ENCODE measurements at places on chromosomes 2 and 18.

GRCh38 chr2:60463249-60463648 lies 90.2 kb downstream of the BCL11A start:
- DNase-seq, result no peak

DNA sequence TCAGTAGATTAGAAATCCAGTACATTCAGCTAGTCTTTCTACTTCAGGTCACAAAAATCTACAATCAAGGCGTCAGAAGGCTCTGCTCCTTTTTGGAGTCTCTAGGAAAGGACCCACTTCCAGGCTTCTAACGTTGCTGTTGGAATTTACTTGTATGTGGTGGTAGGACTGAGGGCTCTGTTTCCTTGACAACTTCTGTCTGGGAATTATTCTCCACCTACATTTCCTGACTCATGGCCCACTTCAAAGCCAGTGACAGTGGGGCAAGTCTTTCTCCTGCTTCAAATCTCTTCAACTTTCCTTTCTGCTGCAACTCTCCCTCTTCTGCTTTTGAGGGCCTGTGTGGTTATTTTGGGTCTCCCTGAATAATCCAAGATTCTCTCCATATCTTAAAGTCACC lies 10.4 kb upstream of the TMX3 start:
- DNase-seq, result no peak

DNA sequence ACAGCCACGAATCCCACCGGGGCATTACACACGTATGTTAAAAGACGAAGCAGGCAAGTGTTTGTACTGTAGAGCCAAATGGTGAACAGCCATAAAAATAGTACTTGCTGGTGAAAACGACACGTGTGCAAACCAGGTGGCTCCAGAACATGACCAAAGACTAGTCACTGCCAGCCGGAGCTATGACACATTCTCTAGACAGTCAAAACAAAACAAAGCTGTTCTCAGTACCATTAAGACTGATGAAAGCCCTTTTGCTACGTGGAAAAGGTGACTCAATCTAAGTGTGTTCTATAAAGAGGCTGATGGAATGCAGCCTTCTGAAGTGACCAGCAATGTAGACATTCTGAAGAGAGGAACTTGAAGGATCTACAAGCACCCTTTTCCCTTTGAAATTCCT lies 367.7 kb upstream of the NETO1 start:
- no peak for DNase-seq

- no peak for DNase-seq
Measured at GRCh38 chr2:10378189-10378588, 69.9 kb downstream of the ODC1 start.

- no peak for DNase-seq
Measured at GRCh38 chr2:92326-92725, 46.0 kb upstream of the FAM110C start.

DNA sequence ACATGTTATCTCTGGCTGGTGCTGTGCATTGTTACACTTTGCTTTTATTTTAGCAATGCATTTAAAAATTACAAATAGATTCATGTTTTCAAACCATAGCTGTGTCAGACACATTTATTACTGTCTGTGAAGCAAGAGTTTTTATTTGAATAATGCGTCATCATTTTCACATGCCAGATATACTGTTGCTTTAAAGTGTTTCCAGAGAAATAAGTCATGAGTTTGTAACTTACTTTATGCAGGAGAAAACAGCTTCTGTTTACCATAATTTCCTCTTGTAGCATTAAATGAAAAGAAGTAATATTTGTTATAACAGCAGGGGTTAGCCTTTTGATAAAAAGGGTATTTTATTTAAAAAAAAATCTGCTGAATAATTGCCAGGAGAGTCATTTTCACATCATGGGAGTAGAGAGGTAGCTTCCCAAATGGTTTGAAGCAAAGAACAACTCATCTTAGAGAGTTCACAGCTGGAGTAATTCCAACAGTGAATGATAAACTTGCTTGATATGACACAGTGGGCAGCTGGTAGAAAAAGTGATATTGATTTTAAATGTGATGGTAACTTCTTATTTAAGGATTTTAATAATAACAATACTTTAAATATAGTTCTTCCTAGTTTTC lies 1274.5 kb upstream of the CRIM1 start:
- DNase-seq, result no peak

DNA sequence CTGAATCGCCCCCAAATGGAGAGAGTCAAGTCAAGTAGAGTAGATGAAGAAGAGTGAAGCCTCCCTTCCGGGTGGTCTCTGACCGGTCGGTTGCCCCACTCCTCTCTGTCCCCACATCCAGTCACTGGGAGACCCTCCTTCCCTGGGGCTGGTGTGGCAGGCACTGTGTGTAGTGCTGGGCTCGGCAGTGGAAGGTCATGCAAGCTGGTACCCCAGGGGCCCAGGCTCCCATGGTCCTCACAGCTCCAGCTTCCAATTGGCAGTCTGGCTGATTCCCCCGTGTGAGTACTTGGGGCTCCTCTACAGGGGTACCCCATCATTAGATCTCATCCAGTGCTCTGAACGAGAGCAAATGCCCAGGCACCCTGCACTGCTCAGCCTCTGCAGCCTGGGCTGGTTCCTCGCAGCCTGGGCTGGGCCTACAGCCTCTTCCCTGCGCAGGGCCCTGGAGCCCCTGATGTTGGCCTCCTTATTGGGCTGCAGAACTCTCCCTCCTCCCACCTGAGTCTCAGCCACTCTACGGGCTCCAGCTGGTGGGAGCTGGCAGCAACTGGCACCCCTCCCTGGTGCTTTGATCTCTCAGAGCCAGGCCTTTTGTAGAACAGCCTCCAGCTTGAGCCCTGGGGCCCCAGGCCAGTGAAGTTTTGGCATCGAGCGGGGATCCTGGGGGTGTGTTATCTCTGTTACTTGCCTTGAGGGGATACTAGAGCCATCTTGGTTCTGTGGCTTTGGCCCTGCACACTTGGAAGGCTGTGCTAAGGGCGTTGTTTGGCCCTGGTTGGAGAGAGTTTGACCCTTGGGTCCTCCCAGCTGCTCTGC lies 187.8 kb upstream of the HDAC4 start:
- DNase-seq, result no peak

GRCh38 chr2:42767080-42767898 lies 3.4 kb upstream of the OXER1 start:
- no peak for DNase-seq

DNA sequence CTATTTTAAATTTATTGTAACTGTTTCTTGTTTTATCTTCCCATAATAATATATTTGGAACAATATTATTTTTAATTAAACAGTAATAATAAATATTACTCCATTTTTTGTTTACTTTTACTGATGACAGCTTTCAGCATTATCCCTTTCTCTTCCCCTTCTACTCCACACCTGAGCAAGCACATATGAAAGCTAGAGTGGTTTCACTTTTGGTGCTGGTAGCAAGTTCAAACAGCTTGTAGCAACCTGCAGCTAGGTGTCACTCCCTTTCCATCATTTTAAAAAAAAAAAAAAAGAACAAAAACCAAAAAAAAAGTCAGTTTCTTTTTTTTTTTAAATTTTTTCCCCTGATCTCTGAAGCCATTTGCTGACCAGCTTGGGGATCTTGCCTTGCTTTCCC lies 801.8 kb downstream of the CCDC85A start:
- DNase-seq, result no peak

DNA sequence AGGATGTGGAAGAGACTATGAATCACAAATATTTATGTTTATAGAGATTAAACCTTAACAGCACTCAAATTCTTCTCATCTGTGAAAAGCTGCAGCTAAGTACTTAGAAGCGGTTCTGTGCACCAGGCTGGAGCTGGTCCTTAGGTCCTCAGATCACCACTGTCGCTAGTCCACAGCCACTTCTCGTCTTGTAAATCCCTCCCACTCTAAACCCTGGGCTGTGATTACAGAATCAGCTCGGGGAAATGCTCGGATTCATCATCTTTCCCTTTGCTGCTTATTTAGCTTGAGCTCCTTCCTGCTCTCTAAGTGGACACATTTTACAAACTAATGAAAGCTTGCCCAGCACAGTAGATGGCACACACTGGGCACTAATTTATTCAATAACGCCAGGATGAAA lies 61.7 kb downstream of the RNF152 start:
- peak; percentile 21 for DNase-seq

DNA sequence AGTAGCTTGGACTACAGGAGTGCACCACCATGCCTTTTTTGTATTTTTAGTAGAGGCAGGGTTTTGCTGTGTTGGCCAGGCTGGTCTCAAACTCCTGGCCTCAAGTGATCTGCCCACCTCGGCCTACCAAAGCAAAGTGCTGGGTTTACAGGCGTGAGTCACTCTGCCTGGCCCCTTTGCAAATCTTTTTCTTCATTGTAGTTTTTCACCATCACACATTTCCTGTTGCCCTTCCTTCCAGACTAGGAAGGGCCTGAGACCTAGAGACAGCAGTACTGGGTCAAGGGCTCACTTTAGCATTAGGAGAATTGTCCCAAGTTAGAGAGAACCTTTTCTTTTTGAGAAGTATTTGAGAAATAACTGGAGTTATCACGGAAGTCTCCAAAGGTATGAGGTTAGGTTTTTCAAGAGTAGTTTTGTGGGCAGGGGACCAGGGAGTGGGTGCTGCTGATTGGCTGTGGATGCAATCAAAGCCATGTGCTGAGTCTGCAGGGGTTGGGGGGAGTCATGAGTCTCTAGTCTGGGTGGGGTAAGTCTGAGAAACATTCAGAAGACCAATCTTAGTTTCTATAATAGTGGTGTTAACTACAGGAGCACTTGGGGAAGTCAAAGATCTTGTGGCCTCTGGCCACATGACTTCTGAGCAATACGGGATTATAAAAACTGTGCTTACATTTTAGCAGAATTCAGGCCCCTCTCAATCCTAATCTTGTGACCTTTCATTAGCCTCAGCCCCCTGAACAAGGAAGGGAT lies 23.7 kb downstream of the B3GNT2 start:
- no peak for DNase-seq

- no peak for DNase-seq
Measured at GRCh38 chr18:38496222-38496793, 930.7 kb upstream of the CELF4 start.

DNA sequence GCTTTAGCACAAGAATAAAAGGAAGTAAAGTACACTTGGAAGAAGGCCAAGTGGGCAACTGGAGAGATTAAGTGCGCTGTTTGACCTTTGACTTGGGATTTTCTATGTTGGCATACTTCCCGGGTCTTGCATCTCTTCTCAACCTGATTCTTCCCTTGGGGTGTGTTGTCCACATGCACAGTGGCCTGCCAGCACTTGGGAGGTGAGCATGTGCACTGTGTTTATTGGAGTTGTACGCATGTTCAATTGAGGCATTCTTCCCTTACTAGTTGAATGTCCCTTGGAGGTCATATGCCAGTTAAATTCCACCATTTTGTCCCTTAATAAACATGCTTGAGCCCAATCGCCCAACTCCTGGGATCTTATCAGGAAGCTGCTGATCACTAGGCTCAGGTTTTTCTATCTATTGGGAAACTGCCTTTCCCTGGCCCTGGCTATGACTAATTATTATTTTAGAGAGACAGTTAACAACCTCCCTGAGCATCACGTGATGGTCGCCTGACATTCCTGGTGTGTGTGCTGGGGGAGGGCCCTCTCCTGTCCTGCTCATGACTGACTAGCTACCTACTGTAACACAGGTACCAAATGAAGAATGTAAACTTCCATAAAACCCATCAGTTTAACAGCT lies 62.5 kb upstream of the RAPGEF4 start:
- DNase-seq, result no peak

DNA sequence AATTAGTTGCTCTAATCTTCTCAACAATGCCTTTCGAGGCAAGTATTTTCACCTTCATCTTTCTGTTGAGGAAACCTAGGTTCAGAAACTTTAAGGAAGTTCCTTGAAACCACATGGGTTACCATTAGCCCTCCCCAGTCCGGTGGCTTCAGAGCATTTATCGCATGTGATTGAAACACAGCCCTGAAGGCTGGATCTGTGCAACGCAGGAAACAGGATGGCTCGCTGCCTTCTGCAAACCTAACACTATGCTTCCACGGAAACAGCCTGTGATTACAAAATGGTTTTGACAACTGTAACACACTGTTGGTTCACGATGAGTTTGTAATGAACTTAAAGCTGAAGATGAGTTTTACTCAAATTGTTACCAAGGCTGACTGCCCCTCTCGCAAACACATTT lies 68.5 kb downstream of the EPB41L3 start:
- DNase-seq, result no peak

DNA sequence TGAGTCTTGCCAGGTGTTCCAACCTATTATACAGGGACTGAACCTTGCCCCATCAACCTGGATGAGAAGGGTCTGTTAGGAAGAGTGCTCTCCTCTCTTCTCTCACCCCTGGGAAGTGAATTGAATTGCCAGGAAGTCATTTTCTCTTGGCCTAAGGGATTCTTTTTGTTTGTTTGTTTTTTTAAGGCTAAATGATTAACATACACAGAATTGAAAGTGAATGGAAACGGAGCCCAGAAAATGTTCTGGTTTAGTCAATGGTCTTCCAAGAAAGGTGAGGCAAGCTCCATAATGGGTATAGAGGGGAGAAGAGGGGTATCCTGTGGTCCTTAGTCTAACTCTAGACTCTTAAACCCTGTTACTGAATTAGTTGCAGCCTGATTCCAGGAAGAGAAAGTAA lies 189.1 kb downstream of the FSHR start:
- DNase-seq, result no peak

- DNase-seq, result no peak
Measured at GRCh38 chr2:14751581-14751980, 119.1 kb downstream of the LRATD1 start.

GRCh38 chr18:49802623-49803022 lies 10.7 kb downstream of the ACAA2 start:
- no peak for DNase-seq

- no peak for DNase-seq
Measured at GRCh38 chr2:2121887-2122286, 209.2 kb downstream of the MYT1L start.

- peak; percentile 87 for DNase-seq
Measured at GRCh38 chr2:234496055-234496834, 636 bp downstream of the ARL4C start.

DNA sequence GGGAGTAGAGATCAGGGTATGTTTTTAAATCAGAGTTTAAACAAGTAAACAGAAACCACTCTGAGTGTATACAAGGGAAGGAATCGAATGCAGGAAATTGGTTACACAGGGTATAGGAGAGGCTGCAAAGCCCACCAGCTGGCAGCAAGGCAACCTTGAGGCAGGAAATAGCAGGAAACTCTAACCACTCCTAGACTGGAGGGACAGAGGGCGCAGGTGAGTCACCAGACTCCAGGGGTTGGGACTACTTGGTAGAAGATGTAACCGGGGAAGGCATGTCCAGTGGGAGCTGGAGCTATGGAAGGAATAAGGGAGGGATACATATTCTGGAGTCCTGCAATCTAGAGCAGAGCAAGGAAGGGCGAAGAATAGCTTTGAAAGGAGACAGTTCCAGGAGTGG lies 152.3 kb downstream of the MEIS1 start:
- DNase-seq, result no peak

GRCh38 chr18:12579775-12580174 lies 78.1 kb downstream of the SPIRE1 start:
- no peak for DNase-seq

All from retina (tissue), 1 donor.